ENCODE measurements at places on chromosomes 6 and 20.

DNA sequence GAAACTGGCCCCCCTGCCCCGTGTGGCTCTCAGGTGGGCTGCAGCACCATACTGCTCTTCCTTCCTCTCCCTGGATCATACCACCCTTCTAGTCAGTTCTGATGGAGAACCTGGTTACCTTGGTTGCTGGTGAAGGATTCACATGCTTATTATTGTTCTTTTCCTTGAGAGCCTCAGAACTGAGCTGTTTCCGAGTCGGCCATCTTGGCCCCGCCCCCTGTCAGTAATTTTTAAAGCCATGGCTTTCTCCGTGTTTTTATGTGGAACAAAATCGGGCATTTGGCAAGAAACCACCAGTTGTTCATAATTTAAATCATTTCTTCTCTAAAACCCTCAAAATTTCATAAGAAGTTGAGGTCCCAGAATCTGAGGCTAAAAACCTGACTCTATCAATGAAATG lies 493.8 kb downstream of the NKAIN2 start:
- DNase-seq, result no peak

DNA sequence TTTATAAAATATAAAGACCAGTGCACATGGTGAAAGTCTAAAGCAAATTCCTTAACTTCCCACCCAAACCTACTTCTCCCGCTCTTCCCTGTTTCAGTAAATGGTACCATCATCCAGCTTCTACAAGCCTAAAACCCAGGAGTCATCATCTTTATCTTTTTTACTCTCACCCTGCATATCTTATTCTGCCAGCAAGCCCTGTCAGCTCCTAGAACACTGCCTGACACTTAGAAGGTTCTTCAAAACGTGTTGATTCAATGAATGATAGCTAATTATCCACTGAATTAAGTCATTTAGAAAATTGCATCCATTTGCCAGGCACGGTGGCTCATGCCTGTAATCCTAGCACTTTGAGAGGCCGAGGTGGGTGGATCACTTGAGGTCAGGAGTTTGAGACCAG lies 185.7 kb downstream of the TFAP2B start:
- DNase-seq, result no peak

- DNase-seq, result no peak
These were observed 5.3 kb downstream of the PSMF1 start for GRCh38 chr20:1123666-1124065.

- DNase-seq, result no peak
These were observed 17.8 kb downstream of the OR2H2 start for GRCh38 chr6:29602564-29603361.

- DNase-seq, result no peak
These were observed 10.7 kb downstream of the ETV7 start for GRCh38 chr6:36376742-36377141.

DNA sequence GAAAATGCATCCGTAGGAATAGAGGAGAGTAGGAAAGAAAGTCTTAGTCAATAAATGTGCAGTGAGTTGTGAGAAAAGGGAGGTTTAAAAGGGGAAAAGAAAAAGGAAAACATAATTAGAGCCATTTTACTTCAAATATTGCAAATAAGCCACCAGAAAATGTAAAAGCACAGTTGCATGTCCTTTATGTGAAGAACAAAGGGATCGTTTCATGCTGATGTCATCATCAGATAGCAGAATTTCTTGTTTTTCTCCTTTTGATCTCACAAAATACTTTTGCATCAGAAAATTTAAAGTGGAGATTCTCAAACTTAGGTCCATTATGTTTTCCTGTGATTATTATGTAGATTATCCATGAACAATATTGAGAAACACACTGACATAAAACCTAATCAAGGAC lies 166.7 kb downstream of the HAO1 start:
- DNase-seq, result no peak

GRCh38 chr20:17838921-17839320 lies 129.7 kb downstream of the SNX5 start:
- DNase-seq, result no peak

DNA sequence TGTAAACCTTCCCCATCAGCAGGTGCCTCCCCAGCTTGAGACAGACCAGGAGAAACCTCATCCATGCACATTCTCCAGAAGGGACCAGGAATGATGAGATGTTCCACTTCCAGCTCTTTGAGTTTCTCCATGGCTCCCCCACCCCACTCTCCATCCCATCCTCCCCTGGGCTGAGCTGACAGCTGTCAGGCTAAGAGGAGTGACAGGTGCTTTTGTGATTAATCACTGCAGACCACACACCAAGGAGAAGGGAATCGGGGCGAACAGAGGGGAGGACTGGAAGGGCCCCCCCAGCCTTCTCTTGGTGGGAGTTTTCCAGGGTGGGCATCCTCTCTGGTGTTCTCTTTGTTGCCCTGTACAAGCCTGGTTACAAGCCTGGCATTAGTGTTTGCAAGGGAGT lies 56.1 kb upstream of the ZFAND3 start:
- DNase-seq, result no peak

DNA sequence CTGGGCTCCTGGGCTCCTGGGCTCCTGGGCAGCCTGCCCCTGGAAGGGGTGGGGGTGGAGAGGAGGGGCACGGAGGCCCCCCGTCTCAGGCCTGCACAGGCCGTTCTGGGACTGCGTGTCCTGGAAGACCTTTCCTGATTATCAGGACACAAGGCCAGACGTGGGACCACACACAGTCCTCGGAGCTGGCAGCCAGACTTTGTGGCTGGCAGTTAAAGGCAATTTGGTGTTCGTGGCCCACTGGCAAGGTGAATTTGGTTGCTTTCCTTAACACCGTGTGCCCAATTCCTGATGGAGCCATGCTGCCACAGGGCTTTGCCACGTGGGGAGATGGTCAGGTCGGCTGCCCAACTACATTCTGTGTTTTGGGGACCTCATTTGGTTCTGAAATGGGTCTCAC lies 113.5 kb downstream of the SMOC2 start:
- no peak for DNase-seq

GRCh38 chr6:39841291-39841690 lies 49.1 kb downstream of the DAAM2 start:
- no peak for DNase-seq

- no peak for DNase-seq
These were observed 124.7 kb upstream of the ZNF217 start for GRCh38 chr20:53718142-53719021.

DNA sequence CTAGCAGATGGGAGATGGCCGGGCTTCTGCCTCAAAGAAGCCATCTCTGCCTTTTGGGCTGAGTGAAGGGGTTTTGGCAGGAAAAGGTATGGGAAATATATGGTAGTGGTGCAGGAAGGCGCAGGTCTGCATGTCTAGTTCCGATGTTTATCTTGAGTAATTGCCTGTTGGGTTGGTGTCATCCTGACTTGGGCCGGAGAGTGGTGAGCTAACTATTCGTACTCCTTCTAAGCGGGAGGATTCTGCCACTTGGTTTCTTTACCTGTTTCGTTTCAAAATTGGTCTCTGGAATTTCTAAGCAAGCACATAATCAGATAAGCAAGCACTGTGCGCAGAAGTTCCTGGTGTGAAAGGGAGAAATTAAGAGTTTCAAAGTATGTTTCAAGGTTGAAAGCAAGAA lies 229.6 kb downstream of the SAMD5 start:
- no peak for DNase-seq

DNA sequence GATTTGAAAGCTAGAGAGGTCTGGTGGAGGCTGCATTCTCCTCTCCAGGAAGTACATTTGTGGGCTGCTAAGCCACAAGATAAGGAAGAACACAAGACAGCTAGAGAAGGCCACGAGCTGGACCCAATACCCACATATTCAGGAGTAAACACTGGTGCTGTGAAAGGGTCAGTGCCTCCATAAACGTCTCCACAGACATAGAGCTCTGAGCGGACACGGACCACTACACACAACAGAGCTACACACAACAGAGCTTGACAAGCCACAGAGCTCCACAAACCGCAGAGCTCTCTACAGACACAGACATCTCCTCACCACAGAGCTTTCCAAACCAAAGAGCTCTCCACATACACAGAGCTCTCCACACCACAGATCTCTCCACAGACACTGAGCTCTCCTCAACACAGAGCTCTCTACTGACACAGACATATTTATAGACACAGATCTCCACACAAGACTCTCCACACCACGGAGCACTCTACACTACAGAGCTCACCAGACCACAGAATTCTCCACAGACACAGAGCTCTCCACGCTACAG lies 51.9 kb downstream of the ERMARD start:
- DNase-seq, result peak; percentile 19

DNA sequence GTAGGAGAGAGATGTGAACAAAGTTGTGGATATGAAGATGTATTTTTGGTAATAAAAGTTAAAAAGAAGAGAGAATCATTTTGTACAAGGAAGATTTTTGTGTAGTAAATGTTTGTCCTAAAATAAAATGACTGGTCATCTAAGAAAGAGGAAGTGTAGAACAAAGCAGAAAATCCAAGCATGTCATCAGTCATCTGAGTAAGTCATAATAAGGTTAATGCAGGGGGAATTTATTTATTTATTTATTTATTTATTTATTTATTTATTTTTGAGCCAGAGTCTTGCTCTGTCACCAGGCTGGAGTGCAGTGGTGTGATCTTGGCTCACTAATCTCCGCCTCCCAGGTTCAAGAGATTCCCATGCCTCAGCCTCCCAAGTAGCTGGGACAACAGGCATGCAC lies 15.7 kb upstream of the CGA start:
- DNase-seq, result no peak

DNA sequence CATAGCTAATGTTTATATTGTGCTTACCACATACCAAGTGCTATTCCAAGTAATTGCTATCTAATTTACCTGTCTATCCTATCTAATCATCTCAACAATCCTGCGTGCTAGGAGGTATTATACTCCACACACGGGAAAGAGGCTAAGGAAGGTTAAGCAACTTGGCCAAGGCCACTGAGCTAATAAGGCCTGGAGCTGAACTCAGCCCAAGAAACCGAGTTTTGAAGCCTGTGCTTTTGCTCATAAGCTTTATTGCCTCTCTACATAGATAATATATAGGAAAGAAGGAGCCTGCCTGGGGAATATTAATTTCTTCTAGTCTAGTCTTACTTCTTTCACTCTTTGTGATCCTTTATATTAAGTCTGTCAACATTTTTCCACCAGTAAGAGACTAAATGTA lies 67.8 kb upstream of the ADGRF4 start:
- DNase-seq, result no peak

GRCh38 chr20:34401741-34402455 lies 38.8 kb downstream of the ITCH start:
- DNase-seq, result no peak

All from CD4-positive, alpha-beta T cell treated with Interferon alpha-2 for 1 hour (primary cell).